Renal cortical epithelial cell (primary cell): ENCODE measurements at places on chromosomes 2 and 18.

DNA sequence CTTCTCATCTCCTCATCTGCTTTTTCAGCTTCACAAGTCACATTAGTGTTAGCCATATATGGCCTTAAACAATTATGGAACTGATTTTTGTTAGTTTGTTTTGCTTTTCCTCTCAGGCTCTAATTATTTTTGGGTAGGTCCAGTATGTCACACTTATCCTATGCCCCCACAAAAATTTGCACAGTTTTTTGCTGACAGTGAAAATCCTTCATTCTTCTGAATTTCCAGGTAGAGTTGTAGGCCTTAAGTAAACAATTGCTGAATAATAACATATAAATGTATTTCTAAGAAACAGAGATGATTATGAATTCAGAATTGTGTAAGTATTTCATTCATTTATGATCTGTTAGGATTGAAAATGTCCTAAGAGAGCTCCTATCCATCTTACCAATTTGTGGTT, 8.6 kb upstream of the SERPINB10 start:
- no peak for DNase-seq

DNA sequence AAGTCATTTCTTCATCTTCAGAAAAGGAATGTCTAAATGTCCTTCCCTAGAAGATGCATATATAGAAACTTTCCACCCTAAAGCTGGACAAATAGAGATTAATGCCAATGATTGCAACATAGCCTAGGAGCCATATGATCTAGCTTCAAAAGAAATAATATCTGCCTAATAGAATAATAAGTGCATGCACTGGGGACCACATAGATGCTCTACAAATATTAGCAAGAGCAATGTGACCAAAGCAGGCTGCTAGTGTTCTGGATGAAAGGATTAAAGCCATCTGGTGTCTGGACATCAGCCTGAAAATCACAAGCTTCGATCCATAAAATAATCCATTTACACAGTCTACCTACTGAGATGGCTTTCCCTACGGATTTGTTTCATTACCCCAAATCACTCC, 280.1 kb upstream of the KLHL14 start:
- no peak for DNase-seq

DNA sequence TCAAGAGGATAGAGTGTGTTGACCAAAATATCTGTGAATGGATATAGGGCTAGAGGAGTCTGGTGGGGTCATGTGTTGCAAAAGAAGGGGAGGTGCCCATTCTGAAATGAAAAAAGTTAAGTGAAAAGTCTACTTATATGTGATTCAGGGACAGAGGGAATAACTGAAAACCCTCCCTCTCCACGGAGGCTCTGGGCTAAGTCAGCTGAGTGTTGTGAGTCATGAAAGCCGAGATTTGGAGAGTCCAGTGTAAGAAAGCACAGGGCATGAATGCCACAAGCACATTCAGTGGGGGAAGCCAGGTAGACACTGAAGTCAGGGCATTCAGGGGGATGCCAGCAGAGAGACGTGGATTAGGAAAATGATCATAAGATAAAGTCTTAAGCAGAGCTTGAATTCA, 871.9 kb downstream of the TSN start:
- DNase-seq, result peak; percentile 68

DNA sequence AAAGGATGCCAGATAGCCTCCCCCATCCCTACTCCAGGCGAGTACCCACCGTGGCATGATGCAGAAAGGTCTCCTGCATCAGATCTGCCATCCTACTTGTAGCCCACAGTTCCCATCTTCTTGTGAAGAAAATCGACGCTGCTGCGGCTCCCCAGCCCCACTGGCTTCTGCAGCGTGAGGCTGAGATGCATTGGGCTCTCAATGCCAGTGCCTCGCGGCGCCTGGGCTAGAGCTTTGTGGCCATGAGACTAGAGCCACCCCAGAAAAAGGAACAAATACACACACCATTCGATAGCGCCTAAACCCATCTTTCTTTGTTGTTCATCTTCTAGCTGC, 2.8 kb downstream of the NOL4 start:
- no peak for DNase-seq

DNA sequence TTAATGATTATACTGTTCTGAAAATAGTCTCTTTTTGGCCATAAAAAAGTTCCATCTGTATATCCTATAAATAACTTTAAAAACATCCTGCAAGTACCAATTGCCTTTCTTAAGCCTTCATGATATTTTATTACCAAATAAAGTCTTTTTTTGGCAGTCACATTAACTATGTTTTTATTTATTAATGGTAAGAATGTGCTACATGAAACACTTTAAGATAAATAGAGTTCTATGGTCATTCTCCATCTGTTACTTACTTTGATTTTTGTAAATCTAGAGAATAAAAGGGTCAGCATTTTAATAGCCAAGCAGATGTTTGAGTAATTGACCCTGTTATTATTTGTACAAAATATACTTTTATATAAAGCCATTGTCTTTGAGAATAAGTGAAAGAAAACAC, 52.6 kb downstream of the LCLAT1 start:
- no peak for DNase-seq

- DNase-seq, result peak; percentile 94
Observed at GRCh38 chr2:164920430-164920829, 34.9 kb downstream of the SLC38A11 start.

- no peak for DNase-seq
Observed at GRCh38 chr18:35289293-35289692, 736 bp downstream of the ZSCAN30 start.

- no peak for DNase-seq
Observed at GRCh38 chr2:168603439-168603961, 147.4 kb downstream of the CERS6 start.

DNA sequence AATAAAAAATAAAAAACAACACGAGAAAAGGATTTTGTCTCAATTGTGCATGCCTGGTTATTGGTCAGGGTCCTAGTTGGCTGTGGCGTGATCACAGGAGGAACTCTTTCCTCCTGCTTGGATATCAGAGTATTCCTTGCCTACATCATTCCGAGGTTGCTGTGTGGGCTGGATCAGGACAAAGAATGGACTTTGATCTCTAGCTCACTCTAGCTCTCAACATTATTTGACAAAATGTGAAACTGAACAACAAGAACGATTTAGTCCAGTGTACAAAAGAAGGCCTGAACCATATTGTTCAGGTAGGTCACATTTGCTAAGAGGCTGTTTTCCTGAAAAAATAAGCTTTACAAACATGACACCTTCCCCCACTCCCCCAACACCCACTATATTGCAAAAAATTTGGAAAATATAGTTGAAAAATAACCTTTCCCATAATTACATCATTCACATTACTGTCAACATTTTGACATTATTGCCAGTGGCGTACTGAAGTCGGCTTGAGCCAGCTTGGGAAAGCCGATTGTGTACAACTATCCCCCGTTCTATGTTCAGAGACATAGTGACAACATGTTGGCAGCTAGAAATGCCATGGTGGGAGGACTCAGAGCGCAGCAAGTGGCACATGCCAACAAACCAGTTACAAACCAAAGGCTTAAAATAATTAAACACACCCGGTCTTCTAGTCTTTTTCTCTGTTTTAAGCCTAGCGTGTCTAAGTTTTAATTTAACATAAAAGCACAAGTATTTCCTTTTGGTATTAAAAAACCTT, 179.0 kb downstream of the LPIN1 start:
- DNase-seq, result peak; percentile 10
